ENCODE measurements at places on chromosomes 3 and 15. TPM values are rescaled to one million over a fixed set of nuclear protein-coding genes. Genes with fewer than 3 reads are reported as not detected.

DNA sequence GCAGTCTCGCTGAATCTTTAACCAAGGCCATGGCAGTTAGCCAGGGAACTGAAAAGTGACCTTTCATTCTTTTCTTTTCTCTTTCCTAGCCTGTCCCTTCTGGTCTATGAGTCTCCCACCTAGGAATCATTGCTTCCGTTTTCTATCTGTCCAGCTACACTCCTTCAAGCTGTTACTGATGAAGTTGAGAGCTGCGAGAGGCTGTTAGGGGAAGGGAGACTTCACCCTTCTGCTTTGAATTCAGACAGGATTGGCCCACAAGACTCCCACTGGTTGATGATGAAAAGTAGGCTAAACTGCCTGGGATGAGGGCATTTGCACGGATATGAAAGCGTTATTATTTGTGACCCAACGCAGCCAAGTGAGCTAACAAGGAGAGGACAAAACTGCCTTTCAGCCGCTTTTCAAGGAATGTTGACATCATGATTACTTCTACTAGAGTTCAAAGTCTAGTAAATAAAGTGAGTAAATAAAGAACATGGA lies 30.2 kb downstream of the EIF4E3 start:
- no peak overlapping the region for H3K4me3 ChIP-seq
- H3K4me1 ChIP-seq, result peaks cover 35% of the 10 kb centered on the region
- H3K27ac ChIP-seq, result peak overlapping the region; percentile 13

- no peak for DNase-seq
- no peaks in the 10 kb centered on the region for H3K36me3 ChIP-seq
- H3K4me1 ChIP-seq, result peaks cover 10% of the 10 kb centered on the region
Measured at GRCh38 chr15:64535460-64536243, 75.3 kb downstream of the ZNF609 start.

- no peaks in the 10 kb centered on the region for H3K36me3 ChIP-seq
- peaks cover 20% of the 10 kb centered on the region for H3K4me1 ChIP-seq
- no peaks in the 10 kb centered on the region for H3K27me3 ChIP-seq
- no peak overlapping the region for H3K4me3 ChIP-seq
- H3K27ac ChIP-seq, result no peak overlapping the region
- no peak for DNase-seq
Measured at GRCh38 chr15:74378848-74379247, 11.4 kb upstream of the CYP11A1 start.

DNA sequence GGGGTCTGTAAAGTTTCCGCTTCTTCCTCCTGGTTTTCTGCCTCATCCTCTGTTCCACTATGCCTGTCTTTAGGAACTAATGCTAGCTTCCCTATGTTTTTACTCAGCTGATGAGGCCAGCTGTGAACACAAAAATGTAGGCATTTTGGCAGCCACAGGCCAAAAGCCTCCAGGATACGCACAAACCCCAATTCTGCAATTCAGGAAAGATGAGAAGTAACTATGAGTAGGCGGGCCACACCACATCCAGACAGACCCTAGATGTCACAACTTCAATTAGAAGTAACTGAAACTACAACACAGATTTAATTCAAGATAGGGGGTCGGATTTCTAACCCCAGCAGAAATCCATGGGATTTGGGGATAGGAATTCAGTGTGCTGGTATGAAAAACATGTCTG lies 11.9 kb downstream of the CA12 start:
- peaks cover 6% of the 10 kb centered on the region for H3K4me1 ChIP-seq
- H3K27me3 ChIP-seq, result no peaks in the 10 kb centered on the region
- DNase-seq, result no peak
- no peaks in the 10 kb centered on the region for H3K36me3 ChIP-seq
- H3K4me3 ChIP-seq, result no peak overlapping the region
- no peak overlapping the region for H3K27ac ChIP-seq

- H3K4me3 ChIP-seq, result no peak overlapping the region
- DNase-seq, result no peak
- no peaks in the 10 kb centered on the region for H3K27me3 ChIP-seq
- H3K36me3 ChIP-seq, result no peaks in the 10 kb centered on the region
Measured at GRCh38 chr15:32818758-32819447, 101.1 kb downstream of the GREM1 start.

DNA sequence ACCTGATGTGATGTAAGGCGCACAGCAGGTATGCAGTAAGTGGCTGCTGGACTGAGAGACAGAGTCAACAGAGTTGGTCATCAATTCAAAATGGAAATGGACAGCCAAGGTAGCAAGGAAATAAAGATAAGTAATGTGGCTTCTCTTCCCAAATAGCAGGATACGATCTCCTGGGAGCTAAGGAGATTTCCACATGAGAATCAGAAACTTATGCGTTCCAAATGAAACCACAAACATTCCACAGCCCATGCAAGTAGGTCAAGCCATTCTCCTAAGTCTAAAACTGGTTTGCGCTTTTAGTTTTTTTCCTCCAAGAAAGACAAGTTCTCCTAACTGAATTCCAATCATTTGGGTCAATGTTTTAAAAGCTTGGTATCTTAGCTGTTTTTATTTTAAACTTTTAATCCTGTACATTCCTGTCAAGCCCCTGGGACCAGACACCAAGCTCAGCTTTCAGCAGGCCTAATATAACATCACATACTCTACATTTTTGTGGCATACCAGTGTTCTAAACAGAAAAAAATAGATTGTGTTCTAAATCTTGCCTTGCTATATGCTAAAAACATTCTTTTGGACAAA lies 73.7 kb upstream of the TSPAN3 start:
- peak overlapping the region; percentile 51 for H3K27ac ChIP-seq
- H3K36me3 ChIP-seq, result no peaks in the 10 kb centered on the region
- no peaks in the 10 kb centered on the region for H3K4me1 ChIP-seq
- H3K27me3 ChIP-seq, result no peaks in the 10 kb centered on the region
- DNase-seq, result no peak

DNA sequence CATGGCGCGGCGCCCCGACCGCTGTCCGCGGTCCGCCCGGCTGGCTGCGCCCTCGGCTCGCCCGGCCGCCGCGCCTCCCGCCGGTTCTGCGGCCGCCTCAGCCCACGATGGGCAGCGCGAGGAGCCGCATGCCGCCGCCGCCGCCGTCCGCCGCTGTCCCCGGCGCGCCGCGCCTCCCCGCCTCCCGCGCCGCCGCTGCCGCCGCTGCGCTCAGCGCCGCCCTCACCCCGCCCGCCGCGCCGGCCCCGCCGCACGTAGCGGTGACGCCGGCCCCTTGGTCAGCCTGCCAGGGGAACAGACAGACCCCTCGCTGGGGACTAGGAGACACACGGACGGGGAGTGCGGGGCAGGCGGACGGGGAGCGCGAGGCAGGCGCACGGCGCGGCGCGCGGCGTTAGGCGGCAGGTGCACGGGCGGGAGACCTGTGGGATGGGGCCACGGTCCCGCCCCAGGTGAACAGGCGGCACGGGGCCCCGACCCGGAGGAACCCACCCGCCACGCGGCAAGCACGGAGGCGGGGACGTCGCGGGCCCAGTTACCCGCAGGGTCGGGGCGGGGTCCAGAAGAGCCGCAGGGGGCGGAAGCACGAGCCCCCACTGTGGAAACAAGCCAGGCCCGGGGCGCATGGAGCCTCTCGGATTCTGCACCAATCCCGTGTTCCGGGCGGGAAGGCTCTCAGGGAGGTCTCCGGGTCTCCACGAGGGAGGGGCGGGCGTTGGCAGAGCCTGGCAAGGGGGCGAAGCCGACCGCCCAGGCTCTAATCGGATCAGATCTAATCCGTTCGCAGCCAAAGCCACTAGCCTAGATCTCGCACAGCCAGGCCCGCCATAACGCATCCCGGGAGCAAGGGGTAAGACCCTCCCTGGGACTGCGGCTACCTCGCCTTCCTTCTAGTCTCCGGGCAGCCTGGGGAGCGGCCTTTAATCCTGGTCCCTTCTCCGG lies at the start of gene CSPG5:
Gene CSPG5 (minus strand): TSS at position 175 of the 942 bp plus-strand sequence. CDS start 172 bp downstream, at position 3.
- peaks cover 23% of the 10 kb centered on the region for H3K27me3 ChIP-seq
- no peak within 1 kb of the TSS for H3K27ac ChIP-seq
- H3K4me1 ChIP-seq, result peaks cover 14% of the 10 kb centered on the region
- H3K4me3 ChIP-seq, result peak within 1 kb of the TSS; percentile 85
- peak; percentile 90 for DNase-seq

GRCh38 chr3:157958457-157958856 lies 147.8 kb downstream of the SHOX2 start:
- DNase-seq, result no peak
- H3K4me3 ChIP-seq, result no peak overlapping the region
- H3K27ac ChIP-seq, result no peak overlapping the region
- no peaks in the 10 kb centered on the region for H3K4me1 ChIP-seq

- DNase-seq, result no peak
- H3K27ac ChIP-seq, result no peak overlapping the region
- no peaks in the 10 kb centered on the region for H3K27me3 ChIP-seq
- no peaks in the 10 kb centered on the region for H3K36me3 ChIP-seq
- no peak overlapping the region for H3K4me3 ChIP-seq
- peaks cover 5% of the 10 kb centered on the region for H3K4me1 ChIP-seq
Measured at GRCh38 chr3:44021651-44022594, 219.8 kb upstream of the TOPAZ1 start.

DNA sequence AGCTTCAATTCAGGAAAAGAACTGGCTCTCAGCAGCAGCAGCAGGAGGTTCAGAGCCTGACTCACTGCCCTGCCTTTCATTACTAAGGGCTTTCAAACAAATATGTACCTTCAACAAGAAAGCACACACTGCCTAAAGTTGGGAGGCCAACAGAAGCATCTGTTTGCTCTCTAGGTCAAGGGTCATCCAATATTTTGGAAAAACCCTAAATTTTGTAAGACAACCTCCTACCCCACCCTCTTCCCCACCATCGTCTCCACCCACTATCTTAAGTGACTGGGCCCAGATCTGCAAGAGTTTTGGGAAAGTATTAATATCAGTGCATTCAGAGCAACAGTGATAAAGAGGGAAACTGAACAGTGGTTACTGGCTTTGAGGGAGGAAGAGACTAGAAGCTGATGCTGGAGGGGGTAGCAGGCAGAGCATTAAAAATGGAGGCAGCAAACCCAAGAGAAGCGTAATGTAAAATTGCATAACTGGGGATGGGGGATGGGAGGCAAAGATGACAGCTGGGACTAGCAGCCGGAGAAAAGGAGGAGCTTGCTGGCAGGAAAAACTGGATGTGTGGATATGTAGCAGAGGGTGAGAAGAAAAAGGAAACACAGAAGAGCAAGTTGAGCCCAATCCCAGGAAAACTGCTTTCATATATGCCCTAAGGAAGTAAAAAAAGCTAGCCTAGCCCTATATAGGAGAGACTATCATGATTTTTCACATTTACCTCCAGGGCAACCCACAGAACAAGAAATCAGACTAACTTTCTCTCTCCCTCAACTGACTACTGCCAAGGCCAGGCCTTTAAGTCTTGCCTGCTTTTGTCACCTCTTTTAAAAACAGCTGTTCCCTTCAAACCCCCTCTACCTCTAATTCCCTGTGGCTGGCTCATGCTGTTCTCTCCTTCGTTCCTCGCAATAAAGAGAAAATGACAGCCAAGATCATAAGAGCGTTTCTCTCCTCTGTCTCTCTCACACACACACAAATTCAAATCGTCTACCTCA lies 31.4 kb downstream of the NPTN start:
- peak overlapping the region; percentile 36 for H3K27ac ChIP-seq
- H3K27me3 ChIP-seq, result no peaks in the 10 kb centered on the region
- peaks cover 74% of the 10 kb centered on the region for H3K4me1 ChIP-seq
- no peaks in the 10 kb centered on the region for H3K36me3 ChIP-seq

DNA sequence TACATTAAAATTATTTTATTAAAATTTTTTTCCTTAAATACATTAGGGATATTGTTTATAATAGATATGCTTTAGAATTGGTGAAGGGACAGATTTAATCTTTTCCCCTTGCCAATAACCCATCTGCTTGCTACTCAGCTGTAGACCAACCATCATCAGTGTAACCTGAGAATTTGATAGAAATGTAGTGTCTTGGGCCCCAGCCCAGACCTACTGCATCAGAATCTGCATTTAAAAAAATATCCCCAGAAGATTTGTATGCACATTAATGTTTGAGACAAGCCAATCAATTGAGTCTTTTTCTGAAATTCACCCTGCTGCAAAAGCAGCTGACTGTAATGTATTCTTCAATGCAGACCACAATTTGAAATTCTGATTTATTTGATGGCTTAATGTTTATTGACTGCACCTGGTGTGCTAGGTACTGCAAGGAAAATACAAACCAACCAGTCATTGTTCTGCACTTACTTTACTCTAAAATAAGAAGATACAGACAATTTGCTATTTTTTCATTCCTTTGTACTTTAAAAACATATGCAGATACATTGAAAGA lies 190.7 kb upstream of the SGO1 start:
- H3K27me3 ChIP-seq, result no peaks in the 10 kb centered on the region
- no peak overlapping the region for H3K4me3 ChIP-seq
- no peaks in the 10 kb centered on the region for H3K36me3 ChIP-seq
- H3K4me1 ChIP-seq, result no peaks in the 10 kb centered on the region

DNA sequence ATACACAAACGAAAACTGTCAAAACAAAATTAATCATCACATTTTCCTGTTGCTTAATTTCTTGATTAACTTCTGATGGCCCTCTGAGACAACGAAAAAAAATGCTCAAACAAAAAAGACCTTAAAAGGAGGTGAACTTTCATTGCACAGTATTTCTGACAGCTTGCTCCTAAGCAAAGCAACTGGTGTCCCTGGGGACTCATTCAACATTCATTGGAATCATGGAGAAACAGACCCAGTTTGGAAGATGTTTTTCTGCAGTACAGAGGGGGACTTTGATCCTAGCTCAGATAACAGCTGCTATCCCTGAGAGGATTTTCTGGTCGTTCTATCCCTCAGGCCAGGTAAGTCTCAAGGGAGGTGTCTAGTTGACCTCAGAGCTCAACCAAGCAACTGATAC lies 378.7 kb upstream of the ATP11B start:
- H3K4me1 ChIP-seq, result no peaks in the 10 kb centered on the region
- no peak overlapping the region for H3K27ac ChIP-seq
- H3K36me3 ChIP-seq, result no peaks in the 10 kb centered on the region

DNA sequence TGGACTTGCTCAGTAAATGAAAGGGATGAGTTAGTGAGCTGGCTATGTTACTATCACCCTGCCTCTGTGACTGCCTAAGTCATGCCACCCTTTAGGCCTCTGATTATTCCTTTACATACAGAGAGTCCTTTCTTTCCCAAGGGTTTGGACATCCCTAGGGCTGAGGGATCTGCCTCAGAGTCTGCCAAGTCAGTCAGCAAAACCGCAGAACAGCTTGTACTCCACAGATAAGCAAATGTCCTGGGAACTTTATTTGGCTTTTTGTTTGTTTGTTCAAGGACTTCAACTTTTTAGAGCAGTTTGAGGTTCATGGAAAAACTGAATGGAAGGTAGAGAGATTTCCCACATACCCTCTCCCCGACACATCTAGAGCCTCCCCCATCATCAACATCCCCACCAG lies 82.6 kb upstream of the TRIM42 start:
- H3K27me3 ChIP-seq, result no peaks in the 10 kb centered on the region
- H3K4me3 ChIP-seq, result no peak overlapping the region
- H3K36me3 ChIP-seq, result no peaks in the 10 kb centered on the region
- DNase-seq, result no peak
- H3K27ac ChIP-seq, result no peak overlapping the region
- no peaks in the 10 kb centered on the region for H3K4me1 ChIP-seq

KBTBD12 gene
- 0.54 TPM for total RNA-seq
